ENCODE measurements at places on chromosomes 11 and 22. TPM values are rescaled to one million over a fixed set of nuclear protein-coding genes. Genes with fewer than 3 reads are reported as not detected.

GRCh38 chr22:29152045-29152953, 53.4 kb upstream of the EMID1 start:
- H3K27ac ChIP-seq: peak overlapping the region; percentile 67
- H3K27me3 ChIP-seq: no peaks in the 10 kb centered on the region
- peaks cover 8% of the 10 kb centered on the region for H3K4me1 ChIP-seq
- no peak for DNase-seq
- no peak overlapping the region for H3K4me3 ChIP-seq

GRCh38 chr22:47281126-47282106, 519.0 kb downstream of the TBC1D22A start:
- H3K27ac ChIP-seq: no peak overlapping the region
- H3K4me1 ChIP-seq: no peaks in the 10 kb centered on the region
- no peak for DNase-seq

DNA sequence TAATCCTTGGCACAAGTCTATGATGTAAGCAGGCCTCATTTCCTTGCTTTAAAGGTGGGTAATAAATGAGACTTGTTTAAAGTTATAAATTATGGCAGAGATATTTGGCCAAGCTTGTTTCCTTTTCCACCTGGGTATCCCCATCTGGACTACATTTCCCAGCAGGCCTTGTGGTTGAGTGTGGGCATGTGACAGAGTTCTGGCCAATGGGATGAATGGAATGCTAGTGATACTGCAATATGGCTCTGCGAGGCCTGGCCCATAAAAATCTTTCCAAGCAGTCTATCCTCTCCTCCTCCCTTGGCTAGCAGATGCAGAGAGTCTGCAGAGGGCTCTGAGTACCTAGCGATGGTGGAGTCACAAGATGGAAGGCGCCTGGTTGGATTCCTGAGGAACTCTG, 102.5 kb downstream of the TIMP3 start:
- no peaks in the 10 kb centered on the region for H3K27me3 ChIP-seq
- H3K4me3 ChIP-seq: no peak overlapping the region
- H3K4me1 ChIP-seq: no peaks in the 10 kb centered on the region
- H3K36me3 ChIP-seq: no peaks in the 10 kb centered on the region

DNA sequence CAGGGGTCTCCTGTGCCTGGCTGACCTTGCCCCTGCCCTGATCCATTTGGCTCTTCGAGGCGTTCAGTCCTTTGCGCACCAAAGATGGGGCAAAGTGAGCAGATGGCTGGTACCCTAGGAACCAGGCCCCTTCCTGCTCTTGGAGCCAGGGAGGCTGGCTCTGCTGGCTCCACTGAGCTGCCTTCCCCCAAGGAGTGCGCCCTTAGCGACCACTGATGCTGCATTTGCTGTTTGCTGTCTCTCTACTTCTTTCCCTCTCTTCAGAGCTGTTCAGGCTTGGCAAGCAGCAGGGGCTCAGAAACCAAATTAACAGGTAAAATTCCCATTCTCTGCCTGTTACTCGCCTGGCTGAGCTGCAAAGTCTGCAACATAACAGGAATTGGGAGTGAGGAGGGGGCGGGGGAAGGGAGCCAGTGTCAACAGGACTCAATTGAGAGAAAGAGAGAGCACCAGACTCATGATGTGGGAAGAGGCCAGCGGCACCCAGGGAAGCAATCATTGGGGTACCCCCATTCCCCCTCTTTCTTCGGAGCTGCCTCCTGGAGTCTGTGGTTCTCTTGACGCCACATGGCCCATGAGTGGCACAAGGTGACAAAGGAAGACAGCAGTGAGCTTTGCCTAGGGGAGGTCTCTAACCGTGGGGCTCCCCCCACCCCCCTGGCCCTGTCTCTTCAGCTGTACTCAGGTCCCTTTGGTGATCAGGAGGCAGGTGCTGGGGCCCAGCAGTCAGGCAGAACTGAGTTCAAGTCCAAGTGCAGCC, 102.3 kb downstream of the TP53I11 start:
- H3K4me1 ChIP-seq: no peaks in the 10 kb centered on the region
- DNase-seq: no peak
- no peak overlapping the region for H3K27ac ChIP-seq
- no peaks in the 10 kb centered on the region for H3K36me3 ChIP-seq
- no peak overlapping the region for H3K4me3 ChIP-seq
- no peaks in the 10 kb centered on the region for H3K27me3 ChIP-seq

DNA sequence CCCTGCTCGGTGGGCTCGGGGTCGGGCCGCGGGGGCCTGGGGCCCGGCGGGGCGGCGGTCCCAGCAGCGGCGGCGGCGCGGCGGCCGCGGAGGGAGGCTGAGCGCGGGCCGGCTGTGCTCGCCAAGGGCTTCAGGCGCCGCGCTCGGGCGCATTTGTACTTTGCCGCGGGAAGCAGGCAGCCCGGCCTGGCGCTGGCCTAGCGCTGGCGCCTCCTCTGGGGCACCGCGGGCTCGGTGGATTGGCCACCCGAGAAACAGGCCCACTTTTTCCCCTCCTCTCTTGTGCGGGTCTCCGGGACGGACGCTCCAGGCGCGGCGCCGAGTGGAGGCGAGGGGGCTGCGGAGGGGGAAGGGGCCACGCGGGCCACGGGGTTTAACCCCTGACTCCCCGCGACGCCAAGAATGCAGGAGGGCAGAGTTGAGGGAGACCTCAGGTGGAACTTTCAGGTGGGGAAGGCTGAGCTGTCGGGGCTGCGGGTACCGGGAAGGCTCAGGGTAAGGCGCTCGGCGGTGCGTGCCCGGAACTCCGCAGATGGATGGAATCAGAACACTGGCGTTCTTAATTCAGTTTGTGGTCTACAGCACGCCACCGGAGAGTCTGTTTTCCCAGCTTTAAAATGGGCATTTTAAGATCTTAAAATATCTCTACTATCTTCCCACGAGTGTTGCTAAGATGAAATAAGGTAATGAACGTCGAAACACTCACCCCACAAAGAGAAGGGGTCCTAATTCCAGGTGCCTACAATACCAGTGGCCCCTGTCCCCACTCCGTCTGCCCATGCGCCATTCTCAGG, at the start of gene CHRDL2:
CHRDL2 (minus strand) TSS at position 126 of the 794 bp plus-strand sequence. CDS start 538 bp downstream, outside the sequence.
- H3K4me3 ChIP-seq: no peak within 1 kb of the TSS
- no peak within 1 kb of the TSS for H3K27ac ChIP-seq
- H3K4me1 ChIP-seq: no peaks in the 10 kb centered on the region
- H3K27me3 ChIP-seq: peaks cover 20% of the 10 kb centered on the region
- H3K36me3 ChIP-seq: no peaks in the 10 kb centered on the region

GRCh38 chr11:115132436-115133228, 371.6 kb downstream of the CADM1 start:
- DNase-seq: no peak
- no peaks in the 10 kb centered on the region for H3K27me3 ChIP-seq
- H3K27ac ChIP-seq: no peak overlapping the region
- no peak overlapping the region for H3K4me3 ChIP-seq
- no peaks in the 10 kb centered on the region for H3K4me1 ChIP-seq
- no peaks in the 10 kb centered on the region for H3K36me3 ChIP-seq

The PARVA gene
- total RNA-seq: 0.07 TPM

DNA sequence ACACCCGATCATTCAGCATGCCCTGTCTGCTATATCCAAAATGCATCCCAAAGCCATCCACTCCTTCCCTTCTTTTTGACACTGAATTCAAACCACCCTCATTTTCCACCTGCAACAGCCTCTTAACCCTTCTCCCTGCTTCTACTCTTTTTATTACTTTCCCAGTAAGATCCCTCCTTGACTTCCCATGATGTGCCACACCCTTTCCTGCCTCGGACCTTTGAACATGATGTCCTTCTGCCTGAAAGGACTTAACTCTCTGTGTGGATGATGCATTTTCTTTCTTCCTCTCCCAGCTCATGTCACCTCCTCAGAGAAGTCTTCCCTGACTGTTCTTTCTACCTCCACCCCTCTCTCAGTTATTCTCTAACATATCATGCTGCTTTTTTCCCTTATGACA, 36.5 kb downstream of the HTR3A start:
- DNase-seq: no peak
- H3K4me1 ChIP-seq: no peaks in the 10 kb centered on the region
- no peak overlapping the region for H3K27ac ChIP-seq
- H3K4me3 ChIP-seq: no peak overlapping the region
- H3K36me3 ChIP-seq: no peaks in the 10 kb centered on the region
- no peaks in the 10 kb centered on the region for H3K27me3 ChIP-seq

The BTBD18 gene
- total RNA-seq: not detected

The IGF2 gene
- total RNA-seq: 3.5 TPM

The USP35 gene
- total RNA-seq: 4.4 TPM

- H3K4me1 ChIP-seq: no peaks in the 10 kb centered on the region
- no peaks in the 10 kb centered on the region for H3K27me3 ChIP-seq
- H3K27ac ChIP-seq: no peak overlapping the region
These were observed 147.6 kb downstream of the FBXO7 start for GRCh38 chr22:32622004-32622743.

The OR8D4 gene
- total RNA-seq: not detected

GRCh38 chr22:34225278-34225677, 305.0 kb upstream of the LARGE1 start:
- H3K4me3 ChIP-seq: no peak overlapping the region
- no peaks in the 10 kb centered on the region for H3K4me1 ChIP-seq
- H3K36me3 ChIP-seq: no peaks in the 10 kb centered on the region
- no peak overlapping the region for H3K27ac ChIP-seq
- H3K27me3 ChIP-seq: no peaks in the 10 kb centered on the region

- peaks cover 56% of the 10 kb centered on the region for H3K36me3 ChIP-seq
- peak overlapping the region; percentile 97 for H3K4me3 ChIP-seq
- peak overlapping the region; percentile 95 for H3K27ac ChIP-seq
- H3K27me3 ChIP-seq: no peaks in the 10 kb centered on the region
- H3K4me1 ChIP-seq: peaks cover 68% of the 10 kb centered on the region
These were observed 2.4 kb downstream of the UCP2 start for GRCh38 chr11:73980001-73980961.

DNA sequence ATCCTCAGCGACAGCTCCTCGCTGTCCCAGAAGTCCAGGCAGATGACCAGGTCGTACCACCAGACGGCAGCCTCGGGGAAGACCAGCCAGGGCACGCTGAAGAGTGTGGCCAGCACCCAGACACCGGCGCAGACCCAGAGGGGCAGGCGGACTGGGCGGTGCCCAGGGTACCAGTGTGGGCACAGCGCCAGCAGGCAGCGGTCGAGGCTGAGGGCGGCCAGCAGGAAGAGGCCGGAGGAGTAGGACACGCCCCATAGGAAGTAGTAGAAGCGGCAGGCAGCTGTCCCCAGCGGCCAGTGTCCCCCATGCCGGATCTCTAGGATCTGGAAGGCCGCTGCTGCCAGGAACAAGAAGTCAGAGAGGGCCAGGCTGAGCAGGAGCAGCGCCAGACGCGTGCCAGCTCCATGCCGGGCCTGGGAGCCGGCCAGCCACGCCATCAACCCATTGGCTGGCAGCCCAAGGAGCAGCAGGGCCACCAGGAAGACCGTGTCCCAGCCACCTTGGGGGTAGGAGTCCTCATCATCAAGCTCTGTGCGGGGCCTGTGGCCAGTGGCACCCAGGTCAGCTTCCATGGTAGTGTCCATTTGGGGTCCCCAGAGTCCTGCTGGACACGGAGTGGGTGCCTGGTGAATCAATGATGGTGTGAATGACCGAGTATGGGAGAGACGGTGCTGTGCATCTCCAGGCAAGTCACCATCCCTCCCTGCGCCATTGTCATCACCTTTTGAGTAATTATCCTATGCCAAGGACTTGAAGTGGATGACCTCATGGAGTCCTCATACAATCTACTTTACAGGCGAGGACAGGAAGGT, at the start of gene GPR152:
GPR152 (minus strand) TSS at position 589 of the 812 bp plus-strand sequence; CDS start at position 584, 5 bp downstream.
- no peaks in the 10 kb centered on the region for H3K27me3 ChIP-seq
- H3K4me3 ChIP-seq: no peak within 1 kb of the TSS
- H3K36me3 ChIP-seq: no peaks in the 10 kb centered on the region
- DNase-seq: no peak
- peaks cover 29% of the 10 kb centered on the region for H3K4me1 ChIP-seq

The TP53AIP1 gene
- total RNA-seq: not detected

DNA sequence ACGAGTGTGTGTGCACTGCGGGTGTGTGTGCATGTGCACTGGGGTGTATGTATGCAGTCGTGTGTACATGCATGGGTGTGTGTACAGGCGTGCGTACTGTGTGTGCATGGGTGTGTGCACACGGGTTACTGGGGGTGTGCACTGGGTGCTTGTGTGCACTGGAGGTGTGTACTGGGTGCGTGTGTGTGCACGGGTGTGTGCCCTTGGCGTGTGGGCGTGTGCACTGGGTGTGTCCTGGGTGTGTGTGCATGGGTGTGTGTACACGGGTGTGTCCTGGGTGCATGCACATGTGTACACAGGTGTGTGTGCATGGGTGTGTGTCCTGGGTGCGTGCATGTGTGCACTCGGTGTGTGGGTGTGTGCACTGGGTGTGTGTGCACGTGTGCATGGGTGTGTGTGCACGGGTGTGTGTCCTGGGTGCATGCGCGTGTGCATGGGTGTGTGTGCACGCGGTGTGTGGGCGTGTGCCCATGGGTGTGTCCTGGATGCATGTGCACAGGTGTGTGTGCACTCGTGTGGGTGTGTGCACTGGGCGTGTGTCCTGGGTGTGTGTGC, 39.1 kb downstream of the BRSK2 start:
- H3K36me3 ChIP-seq: no peaks in the 10 kb centered on the region
- H3K27me3 ChIP-seq: no peaks in the 10 kb centered on the region
- no peaks in the 10 kb centered on the region for H3K4me1 ChIP-seq
- no peak overlapping the region for H3K27ac ChIP-seq
- H3K4me3 ChIP-seq: no peak overlapping the region

- DNase-seq: no peak
- H3K27ac ChIP-seq: no peak overlapping the region
- H3K36me3 ChIP-seq: no peaks in the 10 kb centered on the region
- no peak overlapping the region for H3K4me3 ChIP-seq
- H3K27me3 ChIP-seq: peaks cover 3% of the 10 kb centered on the region
- H3K4me1 ChIP-seq: no peaks in the 10 kb centered on the region
These were observed 30.5 kb upstream of the CCDC188 start for GRCh38 chr22:20181194-20181883.

GRCh38 chr11:9142732-9143131, 51.3 kb upstream of the SCUBE2 start:
- peaks cover 40% of the 10 kb centered on the region for H3K36me3 ChIP-seq
- no peaks in the 10 kb centered on the region for H3K27me3 ChIP-seq
- DNase-seq: no peak
- H3K4me3 ChIP-seq: no peak overlapping the region

The TRIM48 gene
- total RNA-seq: not detected

The DDIAS gene
- total RNA-seq: 27.8 TPM

All from CD8-positive, alpha-beta memory T cell (primary cell).